Activated T-helper 17 cell treated with anti-CD3 and anti-CD28 coated beads, Interleukin-2, amount 50 U/mL, for 72 hours (primary cell): ENCODE measurements at places on chromosomes 16 and 17. TPM values are rescaled to one million over a fixed set of nuclear protein-coding genes. Genes with fewer than 3 reads are reported as not detected.

FBXW10 gene
- total RNA-seq, result 0.78 TPM

GRCh38 chr16:15636392-15636873 lies 6.5 kb downstream of the MARF1 start:
- ATAC-seq, result peak; percentile 52

- ATAC-seq, result peak; percentile 7
These were observed 35.4 kb downstream of the ADAM11 start for GRCh38 chr17:44793885-44794842.

DNA sequence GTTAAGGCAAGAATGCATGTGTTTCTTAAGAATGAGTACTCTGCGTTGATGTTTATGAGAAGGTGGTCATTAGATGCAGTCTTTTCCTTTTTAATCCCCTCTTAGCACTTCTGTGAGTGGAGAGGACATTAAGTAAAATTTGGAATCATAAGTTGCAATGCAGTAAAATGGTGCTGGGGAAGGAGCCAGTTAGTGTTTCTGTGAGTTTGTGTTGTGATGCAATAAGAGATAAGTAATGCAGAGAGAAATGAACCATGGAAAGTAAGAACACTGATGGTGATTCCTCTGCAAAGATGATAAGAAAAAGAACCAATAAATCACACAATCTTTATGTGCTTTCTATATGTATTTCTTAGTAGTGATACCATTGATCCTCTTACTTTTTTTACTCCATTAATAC lies 20.0 kb downstream of the ABHD15 start:
- ATAC-seq, result no peak

DNA sequence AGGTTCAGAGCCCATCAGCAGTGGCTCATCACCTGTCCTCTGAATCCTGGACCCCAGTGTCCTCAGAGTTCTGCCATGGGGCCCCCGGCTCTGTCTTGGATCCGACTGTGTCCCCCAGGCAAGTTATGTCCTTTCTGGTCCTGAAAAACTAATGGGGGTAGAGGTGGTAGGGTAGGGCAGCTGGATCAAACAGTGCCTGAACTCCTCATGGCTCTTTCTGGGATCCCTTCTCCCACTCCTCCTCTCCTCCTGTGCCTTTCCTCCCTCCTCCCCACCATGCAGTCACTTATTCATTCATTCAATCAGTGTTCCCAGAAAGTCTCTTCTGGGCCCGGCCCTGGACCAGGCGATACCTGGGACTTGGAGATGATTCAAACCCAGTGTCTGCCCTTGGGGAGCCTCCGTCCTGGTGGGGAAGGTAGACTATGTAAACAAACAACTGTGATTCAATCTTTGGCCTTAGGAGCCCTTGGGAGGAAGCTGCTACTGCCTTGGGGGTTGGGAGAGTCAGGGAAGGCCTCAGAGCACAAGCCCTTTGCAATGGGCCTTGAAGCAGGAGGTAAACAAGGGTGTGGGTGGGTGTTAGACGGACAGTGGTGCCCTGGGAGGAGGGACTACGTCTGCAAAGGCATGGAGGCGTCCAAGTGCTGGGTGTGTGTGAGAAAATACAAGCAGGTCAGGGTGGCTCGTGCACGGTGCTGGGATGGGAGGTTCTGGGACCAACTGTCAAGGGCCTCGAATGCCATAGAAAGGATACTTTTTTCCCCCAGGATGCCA lies 6.4 kb upstream of the FAM83G start:
- no peak for ATAC-seq

CEP295NL gene
- not detected for total RNA-seq

- ATAC-seq, result no peak
These were observed 58.1 kb downstream of the WDR59 start for GRCh38 chr16:74926805-74927204.

DNA sequence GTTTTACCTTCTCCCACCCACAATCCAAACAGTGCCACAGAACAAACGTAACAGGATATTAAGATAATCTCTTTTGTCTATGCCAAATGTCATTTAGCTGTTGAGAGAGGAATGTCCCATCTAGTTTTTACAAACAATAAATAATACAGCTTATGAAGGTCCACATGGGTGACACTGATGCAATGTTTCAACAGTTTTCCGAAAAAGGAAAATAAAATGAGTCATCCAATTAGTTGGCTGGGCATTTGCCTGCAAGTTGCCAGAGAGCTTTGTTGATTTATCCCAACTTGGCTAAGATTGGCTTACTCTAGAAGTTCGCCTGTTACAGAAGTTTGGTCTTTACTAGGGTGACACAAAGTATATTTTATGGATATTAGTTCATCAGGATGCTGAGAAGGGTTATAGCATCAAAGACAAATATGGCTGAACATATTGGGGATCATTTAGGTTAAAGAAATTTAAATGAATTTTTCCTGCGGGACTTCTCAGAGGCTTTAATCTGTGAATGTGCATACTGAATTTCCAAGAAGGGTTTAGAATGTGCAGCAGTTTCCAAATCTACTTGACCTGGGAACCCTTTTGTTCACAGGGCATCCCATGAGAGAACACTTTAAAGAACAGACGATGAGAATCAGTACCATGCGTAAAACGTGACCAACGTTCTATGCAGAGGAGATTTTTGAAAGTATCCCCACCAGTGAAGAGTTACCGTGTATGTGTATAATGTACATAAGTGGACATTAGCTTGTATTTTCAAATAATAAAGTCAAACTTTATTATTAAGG lies 73.1 kb downstream of the CDH13 start:
- no peak for ATAC-seq

DNA sequence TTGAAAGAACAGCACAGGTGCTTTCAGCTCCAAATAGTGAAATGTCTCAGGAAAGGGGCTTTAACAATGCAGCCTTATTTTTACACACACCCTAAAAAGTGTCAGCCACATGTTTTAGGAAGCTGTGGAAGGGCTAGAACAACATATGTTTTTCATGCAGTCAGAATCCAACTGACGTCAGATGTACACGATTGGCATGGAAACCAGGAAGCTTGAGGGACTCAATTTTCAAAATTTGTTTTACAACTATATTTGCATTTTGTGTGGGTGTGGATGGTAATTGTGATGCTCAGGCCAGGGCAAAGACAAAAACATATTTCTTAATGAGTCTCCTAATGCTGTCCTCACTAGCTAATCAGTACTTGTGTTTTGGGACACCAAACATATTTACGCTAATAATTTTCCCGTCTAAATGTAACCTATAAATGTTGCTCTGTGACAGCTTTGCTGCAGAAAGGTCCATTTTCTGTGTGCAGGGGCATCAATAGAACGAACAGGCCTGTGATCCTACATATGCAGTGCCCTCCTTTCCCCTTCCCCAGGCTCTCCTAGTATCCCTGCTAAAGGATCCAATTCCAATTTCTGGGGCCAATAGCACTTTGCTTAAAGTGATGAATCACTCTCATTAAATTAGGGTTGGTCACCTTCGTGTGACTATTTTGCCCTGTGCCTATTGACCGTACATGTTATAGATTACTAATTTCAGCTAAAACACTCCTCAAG lies 434.0 kb upstream of the CDH5 start:
- ATAC-seq, result no peak

GRCh38 chr17:64107500-64108236 lies 22.3 kb downstream of the ERN1 start:
- peak; percentile 68 for ATAC-seq

DNA sequence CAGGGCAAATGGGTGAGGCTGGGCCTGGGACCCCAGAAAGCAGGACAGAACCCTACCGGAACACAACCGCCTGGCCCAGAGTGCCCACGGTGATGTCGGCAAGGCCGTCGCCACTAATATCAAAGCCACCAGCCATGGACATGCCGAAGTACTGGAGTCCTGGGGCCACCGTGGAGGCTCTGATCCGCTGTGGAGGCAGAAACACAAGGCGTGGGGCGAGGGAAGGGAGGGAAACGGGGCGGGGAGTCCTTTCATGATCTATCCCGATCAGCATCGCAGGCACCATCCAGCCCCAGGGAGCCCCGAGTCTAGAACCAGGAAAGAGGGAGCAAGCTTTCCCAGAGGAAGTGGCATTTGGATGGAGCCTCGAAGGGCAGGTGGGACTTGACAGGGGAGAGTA lies 26.6 kb downstream of the HASPIN start:
- ATAC-seq, result no peak

DNA sequence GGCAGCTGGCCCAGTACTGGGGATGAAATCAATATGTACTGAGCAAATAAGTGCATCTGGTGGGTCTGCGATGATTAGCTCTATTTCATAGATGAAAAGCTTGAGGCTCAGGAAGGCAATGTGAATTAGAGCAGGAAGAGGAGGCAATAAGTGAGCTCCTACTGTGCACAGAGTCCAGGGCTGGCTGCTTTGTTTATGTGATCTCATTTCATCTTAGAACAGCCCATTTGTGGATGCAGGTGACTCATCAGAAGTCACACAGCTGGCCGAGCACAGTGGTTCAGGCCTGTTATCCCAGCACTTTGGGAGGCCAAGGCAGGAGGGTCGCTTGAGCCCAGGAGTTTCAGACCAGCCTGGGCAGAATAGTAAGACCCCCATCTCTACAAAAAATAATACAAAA lies 7.1 kb downstream of the TMEM114 start:
- ATAC-seq, result no peak

DNA sequence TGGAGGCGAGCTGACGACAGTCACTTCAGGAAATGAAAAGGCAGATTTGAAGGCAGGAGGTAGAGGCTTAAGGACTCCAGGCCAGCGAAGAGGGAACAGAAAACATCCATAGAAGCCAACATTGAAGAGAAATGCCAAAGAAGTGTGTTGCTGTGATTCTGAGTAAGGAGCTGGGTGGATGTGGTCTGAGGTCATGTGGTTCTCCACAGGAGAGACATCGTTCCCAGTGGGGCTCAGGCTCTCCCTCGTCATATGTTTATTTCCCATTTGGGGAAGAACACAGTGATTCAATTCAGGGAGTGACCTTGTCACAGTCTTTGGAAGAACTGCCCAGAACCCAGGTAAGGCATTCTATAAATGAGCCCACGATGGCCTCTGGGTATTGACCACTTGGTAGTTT lies 6.6 kb upstream of the PMP22 start:
- ATAC-seq, result no peak

LDHD gene
- total RNA-seq, result 0.48 TPM

DNA sequence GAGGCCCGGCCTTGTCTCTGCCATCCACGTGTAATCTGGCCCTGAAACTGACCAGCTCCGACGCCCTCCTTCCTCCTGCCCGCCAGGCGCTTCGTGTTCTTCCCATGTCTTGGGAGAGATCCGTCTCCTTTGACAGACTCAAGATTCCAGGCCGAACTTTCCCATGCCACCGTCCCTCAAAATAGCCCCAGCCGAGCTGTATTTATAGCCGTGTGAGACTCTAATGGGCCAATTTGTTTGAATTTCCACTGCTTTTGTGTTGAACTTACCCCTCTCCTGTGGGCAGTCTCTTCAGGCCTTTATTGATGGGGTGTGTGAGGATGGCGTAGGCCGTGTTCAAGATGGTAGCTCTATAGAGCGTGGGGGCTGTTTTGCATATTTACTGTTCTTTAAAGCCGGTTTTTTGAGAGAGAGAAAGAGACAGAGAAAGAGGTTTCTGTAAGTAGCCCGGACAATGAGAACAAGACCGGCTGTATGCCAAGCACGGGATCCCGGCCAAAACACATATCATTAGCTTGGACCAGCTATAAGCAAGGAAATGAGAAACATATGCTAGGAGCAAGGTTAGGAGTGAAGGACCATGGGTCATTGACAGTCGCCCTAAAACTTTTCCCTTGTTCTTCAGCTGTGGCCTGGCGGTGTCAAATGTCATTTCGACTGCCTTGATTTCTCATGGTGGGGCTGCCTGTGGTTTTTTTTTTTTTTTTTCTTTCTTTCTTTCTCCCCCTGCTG lies 124.5 kb upstream of the ZFHX3 start:
- no peak for ATAC-seq

DNA sequence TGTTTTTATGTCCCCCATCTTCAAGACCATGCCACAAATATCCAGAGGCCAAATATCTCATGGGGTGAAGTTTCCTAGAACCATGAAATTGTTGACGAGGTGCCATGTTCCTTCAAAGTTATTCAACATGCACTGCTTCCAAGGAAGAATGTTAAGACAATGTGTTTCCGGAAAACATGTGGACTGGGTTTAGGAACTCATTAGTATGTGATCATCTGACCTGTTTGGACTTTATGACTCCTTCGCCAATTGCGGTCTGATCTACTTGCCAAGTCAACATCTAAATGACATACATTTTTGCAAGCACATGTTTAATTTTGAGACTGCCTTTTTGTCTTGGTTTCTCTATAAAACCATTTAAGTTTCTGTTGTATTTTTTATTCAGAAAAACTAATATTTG lies 234.8 kb downstream of the MAF start:
- no peak for ATAC-seq

DNA sequence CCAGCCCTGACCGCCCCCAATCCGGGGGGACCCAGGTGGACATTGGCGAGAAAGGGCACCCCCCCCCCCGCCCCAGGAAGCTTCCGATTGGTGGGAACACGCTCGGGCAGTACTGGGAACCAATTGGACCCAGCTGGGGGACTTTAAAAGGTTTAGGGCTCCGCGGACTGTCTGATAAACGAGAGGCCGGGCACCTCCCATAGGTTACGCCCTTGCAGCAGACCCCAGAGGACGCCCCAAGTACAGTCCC lies 245 bp downstream of the TMEM256 start:
- peak; percentile 29 for ATAC-seq

DNAJA2 gene
- total RNA-seq, result 46.2 TPM

GRCh38 chr17:75570772-75571171 lies 16.8 kb upstream of the MYO15B start:
- no peak for ATAC-seq

DNA sequence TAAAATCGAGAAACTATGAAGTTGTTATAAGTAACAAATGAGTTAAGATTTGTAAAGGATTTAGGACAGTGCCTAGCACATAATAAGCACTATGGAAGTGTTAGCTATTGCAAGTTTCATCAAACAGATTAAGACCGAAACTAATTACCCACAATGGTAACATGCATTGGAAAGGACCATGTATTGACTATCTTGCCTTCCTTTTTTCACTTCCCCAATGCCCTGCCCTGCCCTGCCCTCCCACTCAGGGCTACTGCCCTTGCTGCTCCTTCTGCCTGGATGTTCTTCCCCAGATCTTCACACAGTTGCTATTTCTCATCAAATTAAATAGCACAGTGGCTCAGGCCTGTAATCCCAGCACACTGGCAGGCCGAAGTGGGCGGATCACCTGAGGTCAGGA lies 202.1 kb upstream of the PSMD7 start:
- no peak for ATAC-seq

- ATAC-seq, result no peak
These were observed 39.1 kb downstream of the CENPV start for GRCh38 chr17:16314189-16314588.
